Islet precursor cell (in vitro differentiated cells): ENCODE measurements at places on chromosomes 4 and X.

DNA sequence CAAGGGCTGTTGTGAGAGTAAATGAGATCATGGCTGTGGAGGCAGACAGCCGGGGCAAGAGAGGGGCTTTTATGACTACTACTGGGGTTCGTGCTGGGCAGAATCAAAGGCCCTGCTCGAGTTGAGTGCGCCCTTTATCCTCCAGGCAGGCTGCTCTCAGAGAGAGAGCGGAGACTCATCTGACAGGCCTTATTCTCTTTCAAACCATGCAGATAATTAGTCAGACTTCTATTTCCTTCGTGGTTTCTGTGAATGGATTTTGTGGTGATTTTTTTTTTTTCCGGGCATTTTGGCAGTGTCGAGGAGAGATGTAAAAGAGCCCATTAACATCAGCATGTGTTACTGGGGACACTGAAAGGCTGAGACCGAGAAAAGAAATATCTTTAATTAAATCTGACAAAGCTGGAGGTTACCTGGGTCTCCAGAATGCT lies 73.6 kb downstream of the MED28 start:
- peak; percentile 72 for DNase-seq

GRCh38 chr4:158428242-158428641 lies 93.4 kb upstream of the RXFP1 start:
- no peak for DNase-seq

GRCh38 chr4:77310931-77311330 lies 153.9 kb downstream of the CCNG2 start:
- DNase-seq, result peak; percentile 82

- no peak for DNase-seq
These were observed 81.0 kb upstream of the SMARCAD1 start for GRCh38 chr4:94126669-94127068.

DNA sequence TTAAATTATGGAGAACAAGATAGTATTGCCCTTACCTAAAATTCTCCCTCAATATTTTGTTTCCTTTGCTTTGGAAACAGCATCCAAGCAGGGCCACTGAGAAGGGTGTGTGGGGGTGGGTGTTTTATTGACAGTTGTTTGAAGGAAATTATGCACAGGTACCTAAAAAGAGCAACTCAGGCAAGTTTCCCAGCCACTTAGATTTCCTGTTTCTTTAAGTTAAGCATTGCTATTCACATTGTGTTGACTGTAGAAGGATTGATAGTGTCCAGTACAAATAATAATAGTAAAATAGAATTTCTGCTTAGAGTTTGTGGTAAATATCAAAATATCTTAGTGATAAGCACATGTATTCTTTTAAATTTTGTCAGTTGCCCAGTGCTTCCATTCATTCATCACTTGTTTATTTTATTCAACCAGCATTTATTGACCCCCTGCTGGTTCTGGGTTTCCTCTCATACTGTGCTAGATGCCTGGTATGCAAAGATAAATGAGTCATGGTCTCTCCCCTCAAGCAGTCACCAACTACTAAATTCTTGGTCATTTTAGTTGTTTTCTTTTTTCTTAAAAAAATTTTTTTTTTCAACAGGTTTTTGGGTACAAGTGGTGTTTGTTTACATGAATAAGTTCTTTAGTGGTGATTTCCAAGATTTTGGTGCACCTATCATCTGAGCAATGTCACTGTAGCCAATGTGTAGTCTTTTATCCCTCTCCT lies 50.0 kb downstream of the GALNT7 start:
- no peak for DNase-seq

GRCh38 chrX:111041018-111041462 lies 55.0 kb upstream of the PAK3 start:
- no peak for DNase-seq

- no peak for DNase-seq
These were observed 93.1 kb downstream of the PCDH19 start for GRCh38 chrX:100316987-100317386.

- no peak for DNase-seq
These were observed 14.6 kb downstream of the SMAD1 start for GRCh38 chr4:145496292-145496691.

GRCh38 chr4:96992443-96992842 lies 1150.8 kb downstream of the STPG2 start:
- DNase-seq, result no peak

DNA sequence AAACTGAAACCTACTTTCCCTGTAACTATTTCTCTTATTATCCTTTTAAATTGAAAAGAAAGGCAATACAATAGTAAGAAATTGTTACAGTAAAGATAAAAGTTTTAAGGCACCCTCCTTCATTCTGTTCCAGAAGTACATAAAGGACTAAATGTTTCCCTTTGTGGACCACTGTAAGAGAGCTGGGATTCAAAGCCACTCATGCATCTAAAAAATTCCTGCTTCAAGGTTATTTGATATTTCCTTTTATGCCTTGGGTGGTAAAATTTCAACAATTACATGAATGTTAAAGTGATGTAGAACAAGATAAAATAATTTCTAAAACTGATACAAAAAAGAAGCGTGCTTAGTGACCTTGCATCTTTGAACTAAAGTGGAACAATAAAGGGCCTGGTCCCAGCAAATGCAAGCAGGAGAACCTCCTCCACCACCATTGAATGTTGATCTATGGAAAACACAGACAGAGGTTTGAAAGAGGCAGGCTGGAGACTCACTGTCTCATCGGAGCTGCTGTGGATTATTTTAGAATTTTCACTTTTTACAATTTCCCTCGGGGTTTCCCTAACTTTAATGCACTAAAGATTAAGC lies 42.3 kb upstream of the PRSS12 start:
- DNase-seq, result no peak

GRCh38 chr4:31657859-31658570 lies 937.8 kb downstream of the PCDH7 start:
- DNase-seq, result no peak

- DNase-seq, result no peak
These were observed 56.1 kb downstream of the RAPGEF2 start for GRCh38 chr4:159158985-159159384.

DNA sequence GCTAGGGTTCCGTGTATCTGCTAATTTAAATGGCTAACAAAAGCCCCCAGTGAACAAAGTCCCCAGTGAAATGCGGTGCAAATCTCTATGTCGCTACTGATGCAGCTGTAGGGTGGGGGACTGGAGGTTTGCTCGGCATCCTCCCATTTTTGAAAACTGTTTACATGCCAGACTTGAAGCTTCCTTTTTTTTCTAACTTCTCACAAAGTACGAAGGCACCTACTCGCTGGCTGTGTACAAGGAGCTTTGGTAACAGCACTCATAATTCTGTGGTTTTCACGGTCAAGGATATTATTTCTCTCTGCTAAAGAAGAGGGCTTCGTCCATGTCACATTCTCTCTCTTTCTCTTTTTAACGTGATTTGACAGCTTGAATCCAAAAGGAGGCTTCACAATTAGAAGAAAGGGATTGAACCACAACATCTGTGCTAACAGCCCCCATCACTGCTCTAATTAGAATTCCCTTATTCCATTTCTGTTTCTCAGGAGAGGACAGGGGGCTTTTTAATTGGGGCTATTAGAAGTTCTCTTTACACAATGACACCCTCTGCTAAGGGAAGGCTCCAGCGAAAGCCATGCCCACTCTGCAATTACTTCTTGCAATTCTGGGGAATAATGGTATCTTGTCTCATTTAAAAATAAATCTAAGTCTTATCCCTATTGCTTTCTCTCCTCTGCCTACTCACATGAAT lies 46.7 kb downstream of the TMEM156 start:
- no peak for DNase-seq

GRCh38 chrX:112536544-112536943 lies 143.2 kb downstream of the LHFPL1 start:
- peak; percentile 76 for DNase-seq

GRCh38 chr4:84051639-84052038 lies 447.5 kb downstream of the NKX6-1 start:
- no peak for DNase-seq

DNA sequence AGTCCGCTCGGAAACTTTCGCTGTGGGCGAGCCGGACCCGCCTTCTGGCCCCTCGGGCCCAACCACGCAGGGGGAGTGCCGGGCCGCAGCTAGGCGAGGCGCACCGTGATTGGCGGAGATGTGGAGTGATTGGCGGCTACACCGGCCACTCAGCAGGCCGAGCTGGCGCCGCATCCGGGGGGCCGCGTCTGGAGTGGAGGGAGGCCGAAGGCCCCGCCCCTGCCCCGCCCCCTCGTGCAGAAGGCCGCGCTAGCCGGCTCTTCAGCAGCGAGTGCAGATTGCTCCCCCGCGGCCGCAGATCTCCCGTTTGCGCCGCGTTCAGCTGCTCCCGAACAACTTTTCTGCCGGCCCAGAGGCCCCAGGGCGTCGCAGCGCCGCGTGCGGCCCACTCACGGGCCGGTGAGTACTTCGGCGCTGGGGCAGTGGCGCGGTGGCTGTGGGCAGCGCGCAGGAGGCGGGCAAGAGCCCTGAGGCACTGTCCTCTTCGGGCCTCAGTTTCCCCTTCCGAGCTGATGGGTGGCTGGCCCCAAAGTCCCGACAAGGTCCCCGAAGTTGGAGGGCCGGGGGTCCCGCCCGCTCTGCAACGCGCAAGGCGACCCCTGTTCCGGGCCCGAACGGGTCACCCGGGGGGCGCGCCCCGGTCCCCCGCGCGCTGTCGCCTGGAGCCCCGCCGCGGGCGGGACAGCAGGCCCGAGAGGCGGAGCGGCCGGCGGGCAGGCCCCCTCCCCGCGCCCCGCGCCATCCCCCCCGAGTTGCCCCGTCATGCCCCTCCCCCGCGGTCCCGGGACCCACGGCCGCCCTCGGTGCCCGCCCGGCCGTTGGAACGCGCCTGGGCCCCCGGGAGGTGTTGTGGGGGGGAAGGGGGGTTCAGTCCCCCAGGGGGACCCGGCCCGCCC lies at the start of gene WFS1:
TSS of gene WFS1 (plus strand) at position 235 of the 896 bp plus-strand sequence. CDS start 7,606 bp downstream, outside the sequence.
- DNase-seq, result peak; percentile 99

GRCh38 chrX:131727778-131728177 lies 183.9 kb downstream of the OR13H1 start:
- DNase-seq, result no peak

GRCh38 chr4:61320154-61320553 lies 120.0 kb downstream of the ADGRL3 start:
- no peak for DNase-seq

DNA sequence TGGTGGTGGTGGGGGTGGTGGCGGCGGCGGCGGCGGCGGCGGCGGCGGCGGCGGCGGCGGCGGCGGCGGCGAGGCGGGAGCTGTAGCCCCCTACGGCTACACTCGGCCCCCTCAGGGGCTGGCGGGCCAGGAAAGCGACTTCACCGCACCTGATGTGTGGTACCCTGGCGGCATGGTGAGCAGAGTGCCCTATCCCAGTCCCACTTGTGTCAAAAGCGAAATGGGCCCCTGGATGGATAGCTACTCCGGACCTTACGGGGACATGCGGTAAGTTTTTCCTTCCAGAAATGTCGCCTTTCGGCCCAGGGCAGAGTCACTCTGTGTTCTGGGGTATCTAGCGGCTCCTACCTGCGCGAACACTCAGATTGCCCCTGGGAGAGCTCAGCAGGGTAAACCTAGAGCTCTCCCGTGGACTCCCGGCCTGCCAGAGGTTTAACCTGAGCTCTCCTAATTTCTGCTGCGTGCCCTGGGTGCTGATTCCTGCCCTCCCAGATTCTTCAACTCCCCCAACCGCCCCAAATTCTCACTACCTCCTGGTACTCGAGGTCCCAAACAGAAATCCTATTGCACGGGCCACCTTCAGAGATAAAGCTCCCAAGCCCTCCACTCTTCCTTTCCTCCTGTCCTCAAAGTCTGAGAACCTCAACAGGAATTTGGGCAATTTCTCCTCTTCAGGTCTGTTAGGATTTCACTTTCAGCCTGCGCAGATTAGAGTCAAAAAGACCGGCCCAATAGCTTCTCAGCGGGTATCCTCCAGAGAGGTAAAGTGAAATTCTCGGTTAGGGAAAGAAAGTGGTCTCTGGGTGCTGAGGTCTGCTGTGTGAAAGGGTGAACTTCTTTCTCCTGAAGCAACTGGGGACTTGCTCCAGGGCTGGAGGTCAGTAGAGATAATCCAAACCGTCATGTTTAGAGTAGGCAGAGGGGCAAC lies 2.9 kb downstream of the AR start:
- DNase-seq, result peak; percentile 47
